ENCODE measurements at places on chromosomes 6 and 20.

DNA sequence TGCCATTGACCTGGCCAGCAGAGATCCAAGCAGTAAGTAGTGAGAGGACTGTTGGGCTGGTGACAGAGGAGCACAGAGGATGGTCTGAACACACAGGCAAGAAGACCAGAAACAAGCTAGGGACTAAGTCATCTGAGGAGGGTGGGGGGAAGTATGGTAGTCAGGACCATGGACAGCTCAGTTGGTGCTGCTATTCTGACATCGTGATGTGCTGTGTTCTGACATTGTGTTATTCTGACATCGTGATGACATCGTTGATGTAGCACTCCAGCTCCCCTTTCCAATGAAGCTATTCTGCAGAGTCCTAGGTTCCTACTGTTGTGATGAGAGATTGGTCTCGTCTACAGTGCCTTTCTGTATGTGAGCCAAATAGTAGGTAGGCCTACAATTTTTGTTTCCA is 28.7 kb downstream of the CFAP206 start:
- no peak for DNase-seq

- DNase-seq: no peak
Measured at GRCh38 chr20:6583134-6583738, 184.2 kb upstream of the BMP2 start.

DNA sequence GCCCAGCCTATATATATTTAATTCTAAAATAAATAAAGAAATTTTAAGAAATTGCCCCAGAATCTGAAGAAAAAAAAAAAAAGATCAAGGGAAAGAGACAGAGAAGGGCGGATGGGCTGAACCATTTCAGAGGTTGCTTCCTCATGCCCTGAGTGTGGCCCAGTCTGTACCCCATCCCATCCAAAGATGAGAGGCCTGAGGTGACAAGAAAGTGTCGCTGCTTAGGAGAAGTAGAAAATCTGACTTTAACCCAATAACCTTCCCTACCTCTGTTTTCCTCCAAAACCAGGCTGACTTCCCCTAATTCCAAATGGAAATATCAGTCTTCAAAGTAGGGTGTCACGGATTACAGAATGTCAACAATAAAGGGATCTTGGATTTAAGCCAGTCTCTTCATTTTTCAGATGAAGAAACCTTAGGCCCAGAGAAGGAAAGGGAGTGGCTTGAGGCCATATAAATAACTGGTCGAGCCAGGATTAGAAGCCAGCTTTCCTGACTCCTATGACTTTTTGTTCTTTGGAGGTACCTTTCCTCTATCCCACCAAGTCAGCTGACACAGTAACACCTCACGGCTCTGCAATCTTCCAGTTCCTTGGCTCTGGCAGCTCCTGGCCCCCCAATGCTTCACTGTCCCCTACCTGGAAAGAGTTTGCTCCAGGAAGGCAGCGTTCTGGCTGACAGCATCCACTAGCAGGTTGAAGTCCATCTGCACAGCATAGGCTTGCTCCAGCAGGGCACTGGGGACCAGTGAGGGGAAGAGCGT is 10.1 kb downstream of the GSS start:
- no peak for DNase-seq

DNA sequence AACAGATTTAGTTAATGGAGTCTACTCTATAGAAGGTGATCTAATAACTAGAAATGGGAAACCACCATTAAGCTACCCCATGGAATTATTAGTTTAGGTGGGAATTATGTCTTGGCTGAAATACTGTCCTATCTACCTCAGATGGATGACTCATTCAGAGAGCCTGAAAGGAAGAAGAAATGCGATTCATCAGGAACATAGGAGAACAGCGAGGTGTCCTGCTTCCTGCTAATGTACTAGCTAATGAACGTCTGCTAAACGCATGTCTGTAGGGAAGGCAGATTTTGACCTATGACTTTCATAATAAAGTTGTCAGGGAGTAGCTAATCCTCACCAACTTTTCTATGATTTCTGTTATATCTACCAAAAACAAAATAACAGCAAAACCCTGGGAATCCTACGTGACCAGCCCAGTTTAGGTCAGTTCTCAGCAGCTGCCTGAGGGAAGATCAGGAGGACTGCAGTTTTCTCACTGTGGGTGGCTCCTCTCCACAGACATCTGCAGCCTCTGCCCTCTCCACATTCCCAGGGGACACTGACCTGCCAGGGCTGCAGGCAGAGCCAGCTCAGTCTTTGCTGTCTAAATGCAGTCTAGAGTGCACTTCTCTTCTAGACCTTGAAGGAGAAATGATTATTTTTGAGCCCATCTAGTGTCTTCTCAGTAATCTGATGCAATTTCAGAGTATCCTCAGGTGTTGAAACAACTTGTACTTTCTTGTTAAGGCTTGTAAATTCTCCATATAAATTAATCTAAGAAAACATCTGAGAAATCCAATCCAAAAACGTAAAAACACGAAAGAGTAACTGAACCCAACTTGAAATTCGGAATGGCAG is 18.1 kb upstream of the SFT2D1 start:
- DNase-seq: no peak

GRCh38 chr20:41171736-41172295 is 34.5 kb downstream of the PLCG1 start:
- no peak for DNase-seq

DNA sequence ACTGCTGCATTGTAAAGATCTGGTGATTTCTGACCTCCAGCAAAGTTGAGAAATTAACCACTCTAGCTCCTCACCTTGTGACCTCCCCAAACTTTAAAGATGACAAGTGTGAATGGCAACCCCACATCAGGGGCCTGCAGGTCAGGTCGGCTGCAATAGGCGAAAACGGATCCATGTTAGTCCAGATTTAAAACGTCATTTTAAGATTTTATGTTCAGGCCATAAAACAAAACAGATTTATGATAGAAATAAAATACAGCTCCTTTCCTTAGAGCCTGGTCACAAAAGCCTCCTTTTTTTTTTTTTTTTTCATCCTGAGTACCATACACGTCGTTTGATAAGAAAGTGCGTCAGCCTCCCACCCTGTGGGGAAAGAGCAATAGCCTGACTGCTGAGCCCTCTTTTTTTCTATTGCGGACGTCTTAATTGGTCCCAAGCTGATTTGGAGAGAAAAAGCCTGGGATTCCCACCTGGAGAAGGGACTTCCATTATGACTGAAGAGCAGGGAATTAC is 519.2 kb upstream of the NOX3 start:
- DNase-seq: no peak

DNA sequence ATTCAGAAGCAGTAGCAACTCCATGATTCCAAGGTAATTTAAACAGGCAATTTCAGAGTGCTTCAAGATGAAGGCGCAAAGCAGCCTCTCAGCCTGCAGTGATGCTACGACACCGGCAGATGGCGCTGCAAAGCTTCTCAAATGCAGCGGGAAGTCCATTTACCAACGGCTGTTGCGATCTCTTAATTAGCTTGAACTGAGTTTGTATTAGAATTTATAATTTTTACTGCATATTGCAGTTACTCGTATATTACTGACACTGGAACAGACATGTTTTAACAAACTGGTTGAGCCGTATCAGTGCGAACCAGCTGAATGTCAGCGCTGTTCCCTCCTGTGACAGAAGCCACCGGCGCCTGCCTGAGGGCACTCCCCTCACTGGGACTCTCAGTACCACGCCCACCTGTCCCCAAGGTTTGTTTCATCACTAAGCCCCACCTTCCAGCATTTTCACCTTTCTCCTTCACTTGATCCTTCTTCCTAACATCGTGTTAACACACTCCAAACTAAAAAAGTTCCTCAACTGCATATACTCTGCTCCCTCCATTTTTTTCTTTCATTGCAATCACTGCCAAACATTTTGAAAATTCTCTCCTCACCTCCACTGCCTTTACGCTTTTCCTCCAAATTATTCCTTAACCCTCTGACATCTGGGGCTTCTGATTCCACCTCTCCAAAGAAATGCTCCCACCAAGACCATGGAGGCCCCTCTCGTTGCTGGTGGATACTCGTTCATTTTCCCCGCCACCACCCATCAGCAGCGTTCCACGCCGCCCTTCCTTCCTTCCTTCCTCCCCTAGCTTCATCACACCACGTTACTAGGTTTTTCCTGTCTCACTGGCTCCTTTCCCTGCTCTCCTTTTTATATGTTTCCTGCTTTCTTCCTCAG is 14.5 kb downstream of the GNL1 start:
- peak; percentile 65 for DNase-seq

GRCh38 chr20:58078741-58079522 is 149.5 kb downstream of the ANKRD60 start:
- no peak for DNase-seq

GRCh38 chr6:31687321-31687720 is 6.5 kb upstream of the LY6G5C start:
- no peak for DNase-seq

- DNase-seq: no peak
Measured at GRCh38 chr20:41939659-41940058, 321.5 kb upstream of the CHD6 start.

GRCh38 chr20:57398901-57399535 is 7.8 kb downstream of the RBM38 start:
- DNase-seq: no peak

- no peak for DNase-seq
Measured at GRCh38 chr6:7150381-7151064, 42.8 kb downstream of the RREB1 start.

GRCh38 chr6:20402092-20402341 is 338 bp downstream of the E2F3 start:
- no peak for DNase-seq

- DNase-seq: no peak
Measured at GRCh38 chr6:3013486-3013885, 13.8 kb downstream of the NQO2 start.

- DNase-seq: no peak
Measured at GRCh38 chr6:84403545-84403944, 176.1 kb upstream of the CEP162 start.

DNA sequence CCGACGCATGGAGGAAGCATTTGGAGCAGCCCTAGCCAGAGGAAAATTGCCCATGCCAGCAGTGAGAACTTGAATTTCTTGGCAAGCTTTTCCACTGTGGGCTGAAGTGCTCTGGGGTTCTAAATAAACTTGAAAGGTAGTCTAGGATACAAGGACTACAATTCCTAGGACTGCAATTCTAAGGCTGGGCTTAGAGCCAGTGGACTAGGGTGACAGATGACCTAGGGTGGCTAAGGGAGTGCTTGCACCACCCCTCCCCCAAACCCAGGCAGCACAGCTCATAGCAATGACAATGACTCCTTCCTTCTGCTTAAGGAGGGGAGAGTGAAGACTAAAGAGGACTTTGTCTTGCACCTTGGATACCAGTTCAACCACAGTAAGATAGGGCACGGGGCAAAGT is 122.3 kb downstream of the THBS2 start:
- no peak for DNase-seq

DNA sequence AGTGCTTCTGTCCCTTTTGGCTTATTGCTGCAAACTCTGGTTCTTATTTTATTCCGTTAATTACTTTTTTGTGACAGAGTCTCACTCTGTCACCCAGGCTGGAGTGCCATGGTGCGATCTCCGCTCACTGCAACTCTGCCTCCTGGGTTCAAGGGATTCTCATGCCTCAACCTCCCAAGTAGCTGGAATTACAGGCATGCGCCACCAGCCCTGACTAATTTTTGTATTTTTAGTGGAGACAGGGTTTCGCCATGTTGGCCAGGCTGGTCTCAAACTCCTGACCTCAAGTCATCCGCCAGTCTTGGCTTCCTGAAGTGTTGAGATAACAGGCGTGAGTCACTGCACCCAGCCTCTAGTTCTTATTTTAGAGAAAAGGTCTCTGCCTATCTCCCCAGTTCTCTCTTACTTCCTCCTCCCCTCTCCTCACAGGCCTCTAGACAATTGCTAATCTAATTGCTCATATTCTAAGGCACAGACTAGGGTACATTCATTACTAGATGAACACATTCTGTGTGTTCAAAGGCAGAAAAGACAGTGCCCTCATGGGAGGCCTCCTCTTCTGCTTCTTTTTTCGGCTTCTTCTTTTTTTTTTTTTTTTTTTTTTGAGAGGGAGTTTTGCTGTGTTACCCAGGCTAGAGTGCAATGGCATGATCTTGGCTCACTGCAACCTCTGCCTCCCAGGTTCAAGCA is 27.0 kb downstream of the EDEM2 start:
- DNase-seq: no peak

GRCh38 chr6:149489967-149490366 is 5.2 kb upstream of the ZC3H12D start:
- DNase-seq: no peak

DNA sequence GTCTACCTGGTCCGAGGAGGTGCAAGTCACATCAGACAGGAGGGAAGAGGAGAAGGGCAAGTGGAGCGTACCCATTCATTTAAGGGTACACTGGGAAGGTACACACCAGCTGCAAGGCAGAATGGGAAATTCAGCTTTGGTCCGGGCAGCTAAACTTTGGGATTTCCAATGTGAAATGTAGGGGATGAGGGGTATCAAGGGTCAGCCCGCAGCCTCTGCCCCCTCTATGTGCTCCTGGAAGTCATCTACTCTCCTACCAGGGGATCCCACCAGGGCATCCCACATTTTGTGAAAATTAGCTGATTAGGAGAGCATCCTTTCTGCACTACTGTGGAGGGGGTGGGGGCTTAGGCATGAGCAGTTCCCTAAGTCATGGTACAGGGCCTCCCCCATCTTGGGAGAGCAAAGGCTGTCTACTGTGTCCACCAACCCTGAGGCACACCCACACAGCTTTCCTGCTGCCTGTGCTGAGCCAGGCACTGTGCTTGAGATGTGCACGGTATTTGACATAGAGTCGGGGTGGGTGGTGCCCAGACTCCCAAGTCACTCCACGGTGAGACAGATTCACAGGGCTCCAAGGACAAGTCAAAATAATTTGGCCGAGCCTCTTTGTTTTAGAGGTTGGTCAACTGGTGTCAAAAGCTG is 189.1 kb upstream of the SULF2 start:
- no peak for DNase-seq

- no peak for DNase-seq
Measured at GRCh38 chr6:137089305-137089704, 44.5 kb upstream of the IL20RA start.

DNA sequence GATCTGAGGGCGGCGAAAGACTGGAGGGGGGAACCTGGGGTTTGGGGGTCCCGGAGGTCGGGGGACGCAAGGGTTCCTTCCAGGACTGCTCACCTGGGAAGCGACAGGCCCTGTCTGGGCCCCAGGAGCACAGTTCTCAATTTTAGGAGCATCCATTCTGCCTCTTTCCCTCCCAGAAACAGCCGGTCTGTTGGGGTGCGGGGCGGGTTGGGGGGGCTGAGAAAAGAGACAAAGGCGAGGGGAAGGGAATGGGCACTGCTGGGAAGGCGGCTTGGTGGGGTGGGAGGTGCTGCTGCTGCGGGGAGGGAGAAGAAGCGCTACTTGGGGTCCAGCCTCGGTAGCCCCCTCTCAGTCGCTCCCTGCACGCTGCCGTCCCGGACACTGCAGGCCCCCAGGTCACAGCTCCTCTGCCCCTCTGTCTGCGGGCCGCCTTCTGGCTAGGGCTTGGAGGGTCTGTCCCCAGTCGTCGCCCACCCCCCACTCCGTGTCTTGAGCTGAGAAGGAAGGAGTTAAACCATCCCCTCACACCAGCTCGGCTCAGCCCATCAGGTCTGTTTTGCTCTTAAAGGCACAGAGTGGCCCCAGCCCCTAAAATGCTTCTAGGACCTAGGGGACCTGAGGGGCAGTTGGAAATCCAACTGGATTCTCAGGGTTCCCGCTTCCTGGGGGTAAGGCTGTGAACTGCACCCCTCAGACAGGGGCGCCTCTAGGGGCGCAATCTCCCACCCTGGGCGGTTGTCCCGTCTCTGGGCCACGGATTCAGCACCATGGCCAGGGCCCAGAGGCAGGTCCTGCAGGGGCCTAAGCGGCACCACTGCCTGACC is 690 bp downstream of the GDAP1L1 start:
- DNase-seq: no peak
